ENCODE measurements at places on chromosomes 1 and 21.
A peak's percentile ranks its signal among the peaks of the same experiment; 100 is the strongest.

- DNase-seq, result no peak
These were observed 369 bp upstream of the ZYG11B start for GRCh38 chr1:52725903-52726264.

GRCh38 chr21:46063734-46064680 is 33.9 kb upstream of the COL6A2 start:
- no peak for DNase-seq

GRCh38 chr1:58768971-58769808 is 14.7 kb downstream of the JUN start:
- peak; percentile 64 for DNase-seq

GRCh38 chr21:15009837-15010363 is 54.9 kb downstream of the NRIP1 start:
- peak; percentile 59 for DNase-seq

DNA sequence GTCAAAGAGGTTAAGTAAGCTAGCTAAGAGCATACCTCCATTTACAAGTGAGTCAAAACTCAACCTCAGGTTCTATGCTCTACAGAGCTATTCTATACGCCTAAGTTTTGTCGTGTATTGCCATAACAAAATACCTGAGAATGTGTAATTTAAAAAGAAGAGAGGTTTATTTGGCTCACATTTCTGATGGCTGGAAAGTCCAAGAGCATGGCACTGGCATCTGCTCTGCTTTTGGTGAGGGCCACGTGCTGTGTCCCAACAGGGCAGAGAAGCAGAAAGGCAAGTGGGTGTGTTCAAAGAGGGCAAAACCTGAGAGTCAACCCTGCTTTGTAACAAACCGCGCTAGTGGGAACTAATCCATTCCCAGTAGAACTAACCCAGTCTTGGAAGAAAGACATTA is 60.9 kb upstream of the POU2F1 start:
- no peak for DNase-seq

GRCh38 chr1:1433804-1434130 is 1.7 kb upstream of the VWA1 start:
- peak; percentile 47 for DNase-seq

- DNase-seq, result no peak
These were observed 176.9 kb upstream of the LMO4 start for GRCh38 chr1:87151500-87152421.

All from foreskin fibroblast (primary cell).